ENCODE measurements at places on chromosomes 12 and 14.
A peak's percentile ranks its signal among the peaks of the same experiment; 100 is the strongest.

DNA sequence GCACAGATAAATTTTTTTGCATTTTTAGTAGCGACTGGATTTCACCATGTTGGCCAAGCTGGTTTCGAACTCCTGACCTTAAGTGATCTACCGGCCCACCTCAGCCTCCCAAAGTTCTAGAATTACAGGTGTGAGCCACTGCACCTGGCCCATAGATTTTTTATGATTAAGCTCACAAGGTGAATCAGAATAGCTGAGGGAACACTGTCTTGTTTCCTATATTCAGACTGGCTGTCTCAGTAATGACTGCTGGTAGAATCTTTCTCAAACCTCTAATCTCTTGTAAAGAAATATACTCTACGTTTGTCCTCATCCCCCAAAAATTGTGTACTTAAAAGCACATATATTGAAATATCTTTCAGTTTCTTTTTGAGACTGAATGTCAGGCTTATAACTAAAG is 362.1 kb downstream of the EGLN3 start:
- no peak for DNase-seq

DNA sequence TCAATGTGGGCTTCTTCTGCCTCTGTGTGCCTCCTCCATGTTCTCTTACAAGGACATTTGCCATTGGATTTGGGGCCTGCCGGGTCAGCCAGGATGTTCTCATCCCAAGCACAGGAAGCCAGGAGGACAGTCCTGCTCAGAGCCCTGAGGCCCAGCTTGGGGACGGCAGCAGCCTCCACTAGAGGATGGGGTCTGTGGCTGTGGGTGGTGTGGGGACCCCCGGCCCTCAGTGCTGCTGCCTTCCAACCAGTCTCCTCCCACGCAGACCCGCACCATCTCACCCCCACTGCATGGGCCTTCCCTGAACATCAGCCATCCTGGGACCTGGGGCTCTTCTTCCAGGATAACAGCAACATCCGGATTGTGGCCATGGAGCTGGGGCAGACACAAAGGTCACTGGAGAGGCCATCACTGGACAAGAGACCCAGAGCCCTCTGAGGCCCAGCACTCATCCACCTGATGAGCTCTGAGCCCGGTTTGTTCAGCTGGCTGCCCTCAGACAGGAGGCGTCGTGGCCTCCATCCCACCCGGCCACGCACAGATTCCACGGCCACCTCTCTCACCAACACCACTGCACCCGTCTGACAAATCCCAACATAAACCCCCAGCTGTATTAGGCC is 56.5 kb upstream of the C14orf180 start:
- DNase-seq: no peak

GRCh38 chr12:42565633-42566032 is 23.9 kb downstream of the PRICKLE1 start:
- DNase-seq: no peak

GRCh38 chr14:72492196-72492595 is 401.7 kb downstream of the DPF3 start:
- no peak for DNase-seq

- no peak for DNase-seq
Observed at GRCh38 chr14:91607322-91608047, 97.4 kb upstream of the PPP4R3A start.

- DNase-seq: no peak
Observed at GRCh38 chr12:106195621-106196027, 52.2 kb downstream of the CKAP4 start.

- no peak for DNase-seq
Observed at GRCh38 chr14:58663494-58664111, 25.8 kb downstream of the DACT1 start.

DNA sequence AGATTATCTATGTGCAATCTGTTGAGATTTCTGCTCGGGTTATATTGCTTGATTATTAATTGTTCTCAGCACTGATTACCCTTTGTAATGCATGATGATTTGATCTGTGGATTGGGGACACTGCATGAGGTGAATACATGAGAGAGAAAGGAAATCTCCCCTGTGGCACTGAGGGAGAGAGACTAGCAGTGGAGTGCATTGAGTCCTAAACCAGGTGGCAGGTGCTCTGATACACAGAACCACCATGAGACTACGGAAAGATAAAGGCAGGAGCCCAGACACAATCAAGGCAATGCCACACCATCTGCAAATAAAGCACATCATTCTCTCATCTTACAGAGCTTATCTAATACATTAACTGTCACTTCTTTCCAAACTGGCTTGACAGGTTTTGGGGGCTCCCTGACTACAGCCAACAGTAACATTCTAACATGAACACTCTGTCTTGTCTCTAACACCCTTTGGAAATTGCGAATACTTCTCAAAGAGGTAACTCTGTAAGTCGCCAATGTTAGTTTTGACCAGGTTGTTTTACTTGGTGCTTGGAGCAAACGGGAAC is 37.6 kb upstream of the TSPAN8 start:
- peak; percentile 64 for DNase-seq

DNA sequence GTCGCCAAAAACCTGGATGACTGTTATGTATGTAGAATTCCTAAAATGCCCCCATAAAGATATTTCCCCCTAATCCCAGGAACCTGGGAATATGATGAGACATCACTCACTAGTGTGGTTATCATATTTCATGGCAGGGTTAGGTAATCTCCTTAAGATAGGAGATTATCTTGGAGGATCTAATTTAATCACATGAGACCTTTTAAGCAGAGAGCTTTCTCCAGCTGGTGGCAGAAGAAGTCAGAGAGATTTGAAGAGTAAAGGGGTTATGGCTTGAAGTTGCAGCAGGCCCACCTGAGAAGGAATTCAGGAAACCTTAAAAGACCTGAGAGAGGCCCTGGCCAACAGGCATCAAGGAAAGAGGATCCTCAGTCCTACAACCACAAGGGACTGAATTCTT is 53.6 kb downstream of the DYRK2 start:
- no peak for DNase-seq

GRCh38 chr12:22755629-22756028 is 130.7 kb downstream of the ETNK1 start:
- no peak for DNase-seq

- peak; percentile 54 for DNase-seq
Observed at GRCh38 chr12:98998697-98999299, 353.7 kb downstream of the APAF1 start.

- no peak for DNase-seq
Observed at GRCh38 chr12:49838973-49839633, 3.8 kb downstream of the BCDIN3D start.

GRCh38 chr12:52524241-52524897 is 4.2 kb upstream of the KRT5 start:
- DNase-seq: no peak

GRCh38 chr14:71773898-71774481 is 158.2 kb upstream of the RGS6 start:
- DNase-seq: no peak

- no peak for DNase-seq
Observed at GRCh38 chr12:22858849-22859570, 234.0 kb downstream of the ETNK1 start.

DNA sequence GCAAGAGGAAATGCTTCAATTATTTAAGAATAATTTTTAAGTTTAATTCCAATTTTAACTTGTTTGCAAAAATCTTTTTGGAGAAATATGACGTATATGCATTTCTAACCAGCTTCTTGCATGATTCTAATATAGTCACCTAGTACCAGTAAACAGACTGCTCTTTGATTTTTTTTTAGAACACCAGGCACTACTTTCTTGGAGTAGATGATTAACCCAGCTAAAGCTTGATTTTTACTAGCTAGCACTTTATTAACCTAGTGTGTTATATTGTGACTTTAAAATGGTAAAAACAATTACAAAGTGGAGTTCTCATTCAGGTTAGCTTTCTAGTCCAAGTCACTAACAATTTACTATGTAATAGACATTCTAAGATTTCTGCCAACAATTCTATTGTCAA is 32.6 kb upstream of the FGD4 start:
- no peak for DNase-seq

- no peak for DNase-seq
Observed at GRCh38 chr14:30960216-30960615, 65.2 kb upstream of the AP4S1 start.

GRCh38 chr12:94225947-94226630 is 77.7 kb downstream of the PLXNC1 start:
- no peak for DNase-seq

DNA sequence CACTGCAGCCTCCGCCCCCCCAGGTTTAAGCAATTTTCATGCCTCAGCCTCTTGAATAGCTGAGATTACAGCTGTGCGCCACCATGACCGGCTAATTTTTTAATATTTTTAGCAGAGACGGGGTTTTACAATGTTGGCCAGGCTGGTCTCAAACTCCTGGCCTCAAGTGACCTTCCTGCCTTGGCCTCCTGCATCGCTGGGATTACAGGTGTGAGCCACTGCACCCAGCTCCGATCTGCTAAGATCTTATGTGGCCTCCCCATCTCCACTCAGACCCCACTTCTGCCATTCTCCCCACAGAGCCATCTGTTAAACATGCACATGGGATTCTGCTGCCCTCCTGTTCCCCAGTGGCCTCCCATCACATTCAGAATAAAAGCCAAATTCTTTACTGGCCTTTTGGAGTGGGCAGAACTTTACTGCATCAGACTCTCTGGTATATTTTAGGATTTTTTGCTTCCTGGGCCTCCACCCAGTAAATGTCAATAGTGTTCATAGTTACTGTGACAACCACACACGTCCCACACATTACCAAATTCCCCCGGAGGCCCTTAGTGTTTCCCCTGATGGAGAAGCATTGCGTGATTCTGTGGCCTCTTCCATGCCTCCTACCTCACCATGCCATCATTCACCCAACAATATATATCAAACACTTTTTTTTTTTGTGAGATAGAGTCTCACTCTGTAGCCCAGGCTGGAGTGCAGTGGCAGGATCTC is 96.3 kb downstream of the PTPN11 start:
- DNase-seq: no peak

DNA sequence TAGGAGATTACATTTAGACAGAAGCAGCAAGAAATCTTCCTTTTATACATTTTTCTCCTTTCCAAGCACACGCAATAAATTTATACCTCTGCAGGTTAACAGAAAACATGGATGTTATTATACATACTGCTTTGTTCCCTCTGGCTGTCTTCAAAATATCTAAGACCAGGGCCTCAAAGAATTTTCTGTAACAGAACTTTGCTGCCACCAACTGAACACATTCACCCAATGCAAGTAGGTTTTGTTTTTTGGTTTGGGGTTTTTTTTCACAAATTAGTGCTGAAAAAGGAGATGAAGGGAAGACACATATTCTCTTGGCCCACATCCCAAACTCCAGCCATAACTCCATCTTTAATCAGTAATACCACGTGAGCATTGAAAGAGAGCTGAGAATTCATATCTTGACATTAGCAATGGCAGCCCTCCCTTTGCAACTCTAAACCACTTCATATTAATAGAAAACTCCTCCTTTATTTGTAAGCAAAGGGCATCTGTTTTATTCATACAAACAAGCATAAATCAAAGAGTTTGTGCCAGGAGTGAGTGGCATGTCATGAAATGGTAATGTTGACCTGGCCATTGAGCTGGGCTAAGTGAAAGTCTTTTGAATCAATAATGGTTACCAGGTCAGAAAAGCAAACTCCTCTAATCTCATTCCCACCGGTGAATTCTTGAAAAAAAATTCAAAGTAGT is 150.8 kb upstream of the FSCB start:
- peak; percentile 72 for DNase-seq

DNA sequence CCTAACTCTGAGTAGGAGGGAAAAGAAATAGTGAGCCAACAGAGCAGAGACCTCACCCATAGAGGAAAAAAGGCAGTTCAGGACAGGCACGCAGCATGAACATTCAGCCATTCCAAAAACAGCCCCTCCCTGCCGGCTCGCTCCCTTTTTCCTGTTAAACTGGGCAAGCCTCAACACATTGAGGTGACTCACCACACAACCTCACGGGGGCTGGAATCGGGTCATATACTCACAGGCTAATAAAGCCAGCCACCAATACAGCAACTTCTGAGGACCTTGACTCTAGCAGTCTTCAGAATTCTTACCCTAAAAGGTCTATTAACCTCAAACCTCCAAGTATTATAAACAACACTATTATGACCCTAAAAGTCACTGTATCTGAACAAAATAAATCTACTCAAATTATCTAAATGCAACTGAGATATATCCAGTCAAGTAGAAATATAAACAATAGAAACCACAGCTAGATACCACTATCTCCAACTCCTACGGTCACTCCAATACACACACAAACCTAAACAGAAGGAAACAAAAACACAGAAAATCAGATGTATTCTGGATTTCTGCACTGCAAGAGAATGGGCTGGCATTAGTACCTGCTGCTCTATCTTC is 6.3 kb downstream of the YBX3 start:
- DNase-seq: no peak

- no peak for DNase-seq
Observed at GRCh38 chr12:55008944-55009585, 10.7 kb upstream of the NEUROD4 start.

DNA sequence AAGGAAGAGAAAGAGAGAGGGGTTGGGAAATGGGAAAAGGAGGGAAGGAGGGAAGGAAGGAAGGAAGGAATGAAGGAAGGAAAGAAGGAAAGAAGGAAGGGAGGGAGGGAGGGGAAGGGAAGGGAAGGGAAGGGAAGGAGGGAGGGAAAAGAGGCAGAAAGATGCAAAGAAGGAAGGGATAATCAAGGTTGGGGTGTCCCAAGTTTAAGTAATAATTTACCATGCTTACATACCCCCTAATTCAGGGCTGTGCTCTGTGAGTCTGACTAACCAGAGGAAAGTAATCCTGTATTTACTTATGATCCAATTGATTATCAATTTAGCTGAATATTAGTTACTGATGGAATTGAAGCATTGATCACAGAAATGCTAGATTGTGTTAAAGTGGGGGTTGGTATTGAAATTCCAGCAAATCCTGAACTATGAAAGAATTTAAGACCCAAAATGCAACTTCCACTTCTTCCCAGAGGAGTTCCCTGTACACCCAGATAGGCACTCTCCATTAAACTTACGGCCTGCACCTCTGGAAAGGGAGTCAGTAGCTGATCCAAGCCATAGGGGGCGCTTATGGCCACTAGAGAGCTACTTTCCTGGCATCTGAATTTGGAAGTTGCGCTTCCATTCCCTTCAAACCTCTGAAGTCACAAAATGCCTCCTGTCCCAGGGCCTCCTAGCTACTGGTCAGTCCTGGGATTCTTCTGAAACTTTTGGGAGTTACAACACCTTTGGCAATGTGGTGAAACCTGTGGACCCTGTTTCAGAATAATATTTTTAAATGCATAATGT is 162.7 kb upstream of the PWP1 start:
- peak; percentile 64 for DNase-seq

DNA sequence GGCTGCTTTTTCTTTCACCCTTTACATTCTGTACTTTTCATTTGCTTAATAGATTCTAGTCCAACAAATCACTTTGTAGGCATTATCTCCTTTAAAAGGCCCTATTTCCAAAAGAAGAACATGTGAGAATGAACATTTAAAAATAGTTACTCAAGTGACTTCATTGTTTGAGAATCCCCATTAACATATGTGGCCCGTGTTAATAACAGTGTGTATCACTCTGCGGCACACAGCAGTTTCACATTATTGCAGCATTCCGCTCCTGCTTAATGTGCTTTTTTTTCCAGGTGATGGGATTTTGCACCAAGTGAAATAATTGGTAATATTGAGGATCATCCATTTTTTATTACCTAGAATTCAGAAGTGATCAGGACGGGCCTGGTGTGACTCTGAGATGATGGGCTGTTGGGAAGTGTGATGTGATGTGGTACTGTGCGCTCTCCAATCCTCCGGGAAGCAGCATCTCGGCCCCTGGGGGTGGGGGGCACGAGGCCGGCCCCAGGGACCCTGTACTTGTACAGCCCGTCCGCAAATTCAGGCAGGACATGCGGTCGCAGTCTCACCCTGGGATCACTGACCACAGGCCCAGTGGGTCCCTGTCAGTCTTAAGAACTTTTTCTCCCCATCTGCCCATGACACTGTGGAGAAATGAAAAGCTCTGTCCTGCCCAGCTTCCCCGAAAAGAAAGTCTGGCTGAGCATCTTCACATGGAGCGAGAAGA is 32.9 kb downstream of the SLC15A4 start:
- DNase-seq: no peak

Measured in NCI-H774 (cell line).